ENCODE measurements at places on chromosomes 5 and 9.

DNA sequence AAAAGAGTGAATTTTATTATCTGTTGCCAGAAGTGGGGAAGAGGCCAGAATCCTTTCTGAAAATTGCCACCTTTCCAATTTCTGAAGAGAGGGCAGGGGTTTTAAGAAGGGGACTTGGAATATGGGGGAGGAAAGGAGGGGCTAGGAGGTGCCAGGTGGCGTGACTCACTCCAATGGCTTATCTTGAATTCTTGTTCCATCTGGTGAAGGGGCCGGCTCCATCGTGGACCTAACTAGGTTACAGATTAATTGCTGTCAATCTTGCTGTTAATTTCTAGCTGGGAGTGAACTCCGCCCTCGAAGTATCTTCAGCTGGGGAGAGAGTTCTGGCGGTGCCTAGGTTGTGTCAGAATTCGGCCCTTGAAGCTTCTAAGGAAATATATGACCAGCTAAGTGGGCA lies 138.7 kb downstream of the YTHDC2 start:
- DNase-seq: no peak

- DNase-seq: no peak
Observed at GRCh38 chr9:76863832-76864231, 42.1 kb downstream of the PRUNE2 start.

GRCh38 chr5:886716-887325 lies 5.8 kb downstream of the BRD9 start:
- DNase-seq: no peak

GRCh38 chr9:28206280-28206679 lies 633.0 kb upstream of the C9orf72 start:
- no peak for DNase-seq

DNA sequence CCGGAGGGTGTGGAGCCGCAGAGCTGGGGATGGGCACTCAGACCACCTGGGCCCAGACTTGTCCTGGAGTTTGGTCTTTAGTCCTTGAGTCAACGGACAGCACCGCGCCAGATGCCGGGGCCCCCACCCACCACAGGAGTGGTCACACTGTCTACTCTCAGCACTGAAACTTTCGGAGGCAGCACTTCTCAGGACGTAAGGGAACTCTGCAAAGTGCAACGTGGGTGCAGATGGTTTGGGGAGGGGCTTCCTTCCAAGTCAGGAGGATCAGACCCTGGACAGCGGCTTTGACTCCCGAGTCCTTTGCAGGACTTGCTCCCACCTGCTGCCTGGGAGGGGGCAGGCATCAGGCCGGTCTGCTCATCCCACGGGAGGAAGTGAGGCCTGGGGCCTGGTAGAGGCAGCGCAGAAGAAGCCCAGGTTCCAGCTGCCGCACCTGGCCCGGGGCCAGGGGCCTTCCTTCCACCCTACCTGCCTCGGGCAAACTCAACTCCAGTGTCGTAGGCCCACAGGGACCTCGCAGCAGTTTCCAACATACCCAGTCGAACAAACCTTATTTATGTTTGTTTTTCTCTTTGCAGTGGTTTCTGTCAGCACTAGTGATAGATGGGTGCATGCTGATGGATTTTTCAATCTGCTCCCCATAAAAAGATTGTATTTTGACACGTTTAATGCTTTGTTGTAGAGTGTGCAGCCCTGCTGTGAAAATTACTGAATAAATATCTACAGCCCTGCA lies 149.8 kb upstream of the PPP1R26 start:
- DNase-seq: no peak

- no peak for DNase-seq
Observed at GRCh38 chr9:27659571-27659970, 86.3 kb upstream of the C9orf72 start.

- DNase-seq: no peak
Observed at GRCh38 chr9:89721971-89722530, 117.2 kb downstream of the GADD45G start.

- no peak for DNase-seq
Observed at GRCh38 chr5:43335681-43336080, 22.5 kb upstream of the HMGCS1 start.

- DNase-seq: peak; percentile 47
Observed at GRCh38 chr5:56829137-56829908, 14.0 kb downstream of the MAP3K1 start.

- DNase-seq: no peak
Observed at GRCh38 chr5:140857177-140857986, 1.7 kb downstream of the PCDHA10 start.

- no peak for DNase-seq
Observed at GRCh38 chr5:172816925-172817562, 17.0 kb upstream of the ERGIC1 start.

- no peak for DNase-seq
Observed at GRCh38 chr5:4614088-4614487, 526.0 kb upstream of the ADAMTS16 start.

DNA sequence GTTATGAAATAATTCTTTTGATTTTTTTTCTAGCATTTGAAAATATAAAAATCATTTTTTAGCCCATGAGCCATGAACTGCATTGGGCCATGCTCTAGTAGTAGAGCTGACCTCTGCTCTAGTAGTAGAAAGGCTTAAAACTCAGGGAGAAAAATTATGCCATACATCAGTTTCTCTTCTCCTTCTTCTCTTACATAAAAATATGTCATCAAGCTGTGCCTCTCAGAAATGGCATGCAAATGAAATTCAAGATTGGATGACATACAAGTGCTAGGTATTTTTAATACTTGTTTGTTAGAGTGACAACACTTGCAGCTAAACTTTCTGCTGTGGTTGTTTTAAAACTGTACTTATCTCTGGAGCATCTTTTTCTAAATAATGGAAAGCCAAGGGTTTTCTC lies 42.1 kb upstream of the TMOD1 start:
- no peak for DNase-seq

GRCh38 chr9:109483744-109484429 lies 14.2 kb downstream of the PTPN3 start:
- no peak for DNase-seq

DNA sequence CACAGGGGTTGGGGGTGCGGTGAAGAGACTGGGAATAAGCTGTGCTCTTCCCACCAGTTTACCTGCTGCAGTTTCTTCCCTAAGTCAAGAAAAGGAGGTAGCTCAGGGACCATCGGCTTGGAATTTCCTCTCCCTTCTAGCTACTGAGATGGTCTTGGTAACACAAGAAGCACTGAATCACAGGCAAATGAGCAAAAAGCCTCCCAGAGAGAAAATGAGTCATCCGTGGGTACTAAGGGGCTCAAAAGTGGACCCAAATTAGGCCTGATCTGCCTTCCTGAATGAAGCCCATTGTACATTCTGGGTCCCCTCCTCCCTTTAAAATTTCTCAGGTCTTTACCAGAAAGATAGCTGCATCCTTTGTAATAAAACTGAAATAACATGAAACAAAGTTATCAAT lies 49.9 kb downstream of the PTPN3 start:
- DNase-seq: no peak

DNA sequence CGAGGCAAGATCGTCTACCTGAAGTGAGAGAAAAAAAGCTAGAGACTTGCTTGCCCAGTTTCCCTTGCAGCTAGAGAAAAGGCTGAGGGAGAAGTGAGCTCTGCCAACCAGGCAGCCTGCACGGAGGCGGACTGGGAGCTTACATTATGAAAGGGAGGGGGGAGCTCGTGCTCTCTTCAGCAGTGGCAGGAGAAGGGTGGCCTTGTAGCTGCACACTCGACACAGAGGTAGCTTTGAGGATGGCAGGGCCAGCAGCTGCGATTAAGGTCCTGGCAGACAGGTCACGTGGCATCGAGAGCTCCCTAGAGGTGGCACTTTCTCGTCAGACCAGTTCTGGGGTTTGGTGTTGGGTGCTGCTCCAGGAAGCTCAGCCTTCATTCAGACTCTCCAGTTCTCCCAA lies 26.7 kb downstream of the APBA1 start:
- no peak for DNase-seq

DNA sequence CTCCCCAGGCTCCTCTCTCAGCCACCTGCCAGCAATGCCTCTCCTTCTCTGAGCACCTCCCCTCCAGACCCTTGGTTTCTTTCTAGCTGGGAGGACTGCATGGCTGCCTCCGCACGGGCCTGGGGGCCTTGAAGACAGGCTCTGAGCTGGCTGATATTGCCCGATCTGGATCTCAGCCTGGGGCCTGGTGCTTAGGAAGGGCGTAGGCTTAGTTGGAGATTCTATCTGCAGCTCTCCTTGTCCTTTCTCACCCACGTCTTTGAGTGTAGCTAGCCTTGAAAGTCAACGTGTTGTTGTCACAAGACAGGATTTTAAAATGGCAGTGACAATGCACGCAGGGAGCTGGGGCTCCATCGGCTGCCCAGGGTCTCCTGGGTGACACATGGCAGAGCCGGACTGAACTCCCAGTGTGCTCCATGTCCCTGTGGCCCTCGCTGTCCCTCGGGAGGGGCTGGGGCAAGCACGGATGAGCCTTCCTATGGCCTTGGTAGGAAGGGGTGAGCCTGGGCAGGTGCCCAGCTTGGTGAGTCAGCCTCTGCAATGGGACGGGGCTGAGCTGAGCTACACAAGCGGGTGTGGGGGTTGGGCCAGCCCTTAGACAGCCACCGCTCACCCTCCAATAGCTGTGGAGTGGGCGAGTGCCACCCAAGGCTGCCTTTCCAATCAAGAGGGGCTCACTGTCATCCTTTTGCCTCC lies 9.4 kb downstream of the ADAMTSL2 start:
- no peak for DNase-seq

DNA sequence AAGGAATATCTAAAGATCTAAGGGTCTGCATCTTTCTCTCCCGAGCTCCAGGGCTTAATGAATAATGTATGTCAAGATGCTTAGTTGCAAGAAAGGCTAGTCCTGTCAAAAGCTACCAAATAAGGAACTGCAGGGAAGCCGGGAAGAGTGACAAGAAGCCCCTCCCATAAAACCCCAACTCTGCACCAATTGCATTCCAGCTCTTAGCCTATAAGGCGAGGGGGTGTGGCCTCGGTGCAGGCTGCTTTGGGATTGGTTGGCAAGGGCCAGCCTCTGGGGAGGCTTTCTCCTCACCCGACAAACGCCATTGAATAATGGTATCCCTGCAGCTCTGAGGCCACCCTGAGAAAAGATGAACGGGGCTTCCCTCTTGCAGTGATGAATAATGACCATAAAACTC lies 416.9 kb downstream of the RAB3C start:
- no peak for DNase-seq

DNA sequence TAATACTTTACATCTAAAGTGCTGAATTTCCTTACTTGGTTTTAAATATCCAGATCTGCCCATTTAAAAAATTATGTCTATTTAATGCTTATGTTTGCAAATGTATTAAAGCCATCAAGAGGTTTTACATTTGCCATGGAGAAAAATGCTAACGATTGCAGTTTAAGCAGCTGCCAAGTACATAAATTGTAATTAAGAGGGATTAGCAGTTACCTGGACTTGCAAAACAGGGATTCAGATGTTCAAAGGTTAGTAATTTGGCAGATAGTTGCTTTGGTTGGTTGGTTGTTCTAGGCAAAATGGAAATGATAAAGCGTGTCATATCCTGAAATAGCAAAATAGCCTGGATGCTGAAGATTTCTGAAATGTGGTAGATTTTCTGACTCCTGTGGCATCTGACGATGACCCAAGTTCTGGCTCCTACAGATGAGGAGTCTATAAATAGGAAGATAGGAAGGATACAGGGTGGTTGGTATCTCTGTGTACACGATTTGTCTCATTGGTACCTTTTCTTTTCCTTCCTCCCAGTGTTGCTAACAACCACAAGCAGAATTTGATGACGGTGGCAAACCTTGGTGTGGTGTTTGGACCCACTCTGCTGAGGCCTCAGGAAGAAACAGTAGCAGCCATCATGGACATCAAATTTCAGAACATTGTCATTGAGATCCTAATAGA lies 282.9 kb downstream of the NR3C1 start:
- DNase-seq: no peak

GRCh38 chr9:77010527-77010926 lies 8.9 kb upstream of the FOXB2 start:
- no peak for DNase-seq

- no peak for DNase-seq
Observed at GRCh38 chr9:108844391-108844790, 11.4 kb downstream of the ACTL7B start.

DNA sequence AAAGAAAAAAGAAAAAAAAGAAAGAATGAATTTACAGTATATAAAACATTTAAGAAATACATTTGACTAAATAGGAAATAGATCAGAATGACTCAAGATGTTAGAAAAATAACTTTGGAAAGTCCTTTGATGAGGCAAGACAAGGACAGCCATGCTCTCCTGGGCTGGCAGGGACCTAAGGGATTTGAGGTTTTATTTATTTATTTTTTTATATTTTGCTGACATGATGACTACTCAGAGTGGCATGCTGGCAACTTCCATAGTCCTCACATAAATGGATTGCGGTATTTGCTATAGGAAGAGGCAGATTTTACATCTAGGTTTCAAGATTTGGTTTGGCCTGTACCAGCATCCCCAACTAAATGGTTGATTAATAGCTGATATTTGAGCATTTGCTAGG lies 17.7 kb downstream of the SLC28A3 start:
- no peak for DNase-seq

DNA sequence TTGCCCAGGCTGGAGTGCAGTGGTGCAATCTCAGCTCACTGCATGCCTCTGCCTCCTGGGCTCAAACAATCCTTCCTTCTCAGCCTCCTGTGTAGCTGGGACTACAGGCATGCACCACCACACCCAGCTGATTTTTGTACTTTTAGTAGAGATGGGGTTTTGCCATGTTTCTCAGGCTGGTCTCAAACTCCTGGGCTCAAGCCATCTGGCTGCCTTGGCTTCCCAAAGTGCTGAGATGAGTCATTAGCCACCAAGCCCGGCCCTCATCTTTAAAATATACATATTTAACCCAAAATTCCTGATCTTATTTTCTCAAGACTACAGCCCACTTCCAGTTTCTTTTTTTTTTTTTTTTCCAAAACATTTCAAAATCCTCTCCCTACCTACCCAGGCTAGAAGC lies 31.7 kb upstream of the MINAR2 start:
- no peak for DNase-seq

GRCh38 chr5:35781181-35781790 lies 75.4 kb upstream of the IL7R start:
- no peak for DNase-seq

DNA sequence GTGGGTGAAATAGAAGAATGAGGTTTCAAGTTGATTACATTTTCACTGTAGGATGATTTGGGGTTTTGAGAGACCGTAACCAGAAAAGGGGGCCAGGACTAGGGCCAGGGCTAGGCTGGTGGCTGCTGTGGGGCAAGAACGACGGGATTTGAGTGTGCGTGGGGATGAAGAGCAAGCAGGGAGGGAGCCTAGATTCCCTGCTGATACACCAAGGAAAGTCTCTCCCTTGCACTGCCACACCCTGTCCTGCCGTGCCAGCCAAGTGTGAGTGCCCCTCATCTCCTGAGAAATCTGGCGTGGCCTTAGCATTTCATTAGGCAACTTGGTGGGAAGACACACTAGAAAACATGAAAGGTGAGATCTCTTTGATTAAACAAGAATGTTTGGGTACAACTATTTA lies 42.6 kb downstream of the RAI14 start:
- DNase-seq: no peak

DNA sequence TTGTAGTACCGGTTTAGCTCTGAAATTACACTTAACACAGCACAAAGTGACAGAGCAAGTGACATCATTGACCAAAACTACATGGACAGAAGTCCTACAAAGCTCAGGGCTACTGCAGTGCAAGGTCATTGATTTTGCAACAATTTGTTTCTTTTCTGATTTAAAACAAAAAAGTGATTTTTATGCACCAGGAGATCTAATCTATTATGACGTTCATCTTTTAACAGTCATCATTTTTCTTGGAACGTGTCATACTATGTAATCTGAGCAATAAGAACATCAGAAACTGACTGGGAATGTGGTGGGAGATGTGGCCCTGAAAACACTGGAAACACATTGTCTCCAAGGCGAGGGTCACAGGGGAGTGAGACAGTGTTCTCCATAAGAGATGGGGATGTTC lies 17.4 kb upstream of the ZFAND5 start:
- DNase-seq: no peak

GRCh38 chr5:75387806-75388205 lies 50.8 kb downstream of the HMGCR start:
- no peak for DNase-seq

Data from stimulated activated naive B cell treated with anti-CD40 and anti-IgM and Interleukin-4, amounts not matched to agents 10 μg/mL and 1 μg/mL and 100 μg/mL, for 72 hours (primary cell).